ENCODE measurements at places on chromosomes 4 and X.

- DNase-seq = no peak
Measured at GRCh38 chr4:186900984-186901383, 177.3 kb upstream of the FAT1 start.

GRCh38 chr4:2141762-2142451, 82.8 kb downstream of the NAT8L start:
- DNase-seq = peak; percentile 35

- no peak for DNase-seq
Measured at GRCh38 chr4:165472943-165473676, 94.3 kb downstream of the CPE start.

DNA sequence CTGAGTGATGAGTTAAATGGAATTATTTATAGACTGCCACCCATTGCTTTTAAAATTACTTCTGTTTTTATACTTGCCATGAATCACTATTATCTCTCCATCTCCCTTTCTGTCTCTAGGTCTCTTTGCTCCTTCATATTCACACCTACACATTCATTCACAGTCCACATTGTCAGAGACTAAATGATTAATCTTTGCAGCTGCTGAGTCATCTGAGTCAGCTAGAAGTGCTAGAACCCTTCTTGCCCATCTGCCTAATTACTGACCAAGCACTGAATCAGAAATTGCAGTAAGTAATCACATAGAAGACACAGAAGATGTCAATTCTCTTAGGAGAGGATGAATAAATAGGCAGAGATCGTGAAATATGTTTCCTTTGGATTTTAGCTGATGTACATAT, 31.6 kb upstream of the RPS6KA6 start:
- no peak for DNase-seq

DNA sequence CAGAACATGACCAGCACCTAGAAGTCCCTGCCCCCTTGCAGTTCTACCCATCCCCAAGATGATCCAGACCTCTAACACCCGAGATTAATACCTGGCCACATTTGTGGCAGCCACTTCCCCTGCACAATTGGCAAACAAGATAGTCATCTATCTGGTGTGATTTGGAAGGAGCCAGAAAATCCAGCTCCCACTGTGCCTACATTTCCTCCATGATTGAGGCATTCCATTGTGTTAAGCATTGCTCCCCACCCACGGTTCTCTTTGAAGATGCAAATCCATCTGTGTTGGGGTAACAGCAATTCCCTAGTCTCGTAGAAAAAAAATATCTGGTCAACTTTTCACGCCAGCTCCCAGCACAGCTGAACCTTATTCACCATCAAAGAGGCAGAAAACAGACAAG, 405.0 kb downstream of the BCOR start:
- DNase-seq = no peak

GRCh38 chrX:47628982-47629381, 748 bp downstream of the CFP start:
- DNase-seq = peak; percentile 14

- DNase-seq = no peak
Measured at GRCh38 chrX:106725931-106726330, 570 bp upstream of the RNF128 start.

DNA sequence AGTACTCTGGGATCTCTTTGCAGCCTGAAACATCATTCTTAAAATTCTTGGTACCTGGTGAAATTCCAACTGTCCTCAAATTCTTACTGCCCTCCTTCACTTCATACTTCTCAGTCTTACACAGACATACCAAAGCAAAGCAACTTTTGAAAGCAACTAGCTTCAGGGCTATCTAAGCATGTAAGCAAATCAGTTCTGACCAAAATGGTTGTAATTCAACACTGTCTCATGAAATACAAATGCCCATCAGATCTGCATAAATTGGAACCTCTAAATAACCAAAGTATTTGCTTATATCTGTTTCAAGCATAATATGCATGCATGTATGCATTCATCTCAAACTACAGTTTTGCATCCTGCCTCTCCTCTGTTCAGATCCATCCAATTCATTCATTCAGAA, 308.1 kb upstream of the PPARGC1A start:
- DNase-seq = no peak

DNA sequence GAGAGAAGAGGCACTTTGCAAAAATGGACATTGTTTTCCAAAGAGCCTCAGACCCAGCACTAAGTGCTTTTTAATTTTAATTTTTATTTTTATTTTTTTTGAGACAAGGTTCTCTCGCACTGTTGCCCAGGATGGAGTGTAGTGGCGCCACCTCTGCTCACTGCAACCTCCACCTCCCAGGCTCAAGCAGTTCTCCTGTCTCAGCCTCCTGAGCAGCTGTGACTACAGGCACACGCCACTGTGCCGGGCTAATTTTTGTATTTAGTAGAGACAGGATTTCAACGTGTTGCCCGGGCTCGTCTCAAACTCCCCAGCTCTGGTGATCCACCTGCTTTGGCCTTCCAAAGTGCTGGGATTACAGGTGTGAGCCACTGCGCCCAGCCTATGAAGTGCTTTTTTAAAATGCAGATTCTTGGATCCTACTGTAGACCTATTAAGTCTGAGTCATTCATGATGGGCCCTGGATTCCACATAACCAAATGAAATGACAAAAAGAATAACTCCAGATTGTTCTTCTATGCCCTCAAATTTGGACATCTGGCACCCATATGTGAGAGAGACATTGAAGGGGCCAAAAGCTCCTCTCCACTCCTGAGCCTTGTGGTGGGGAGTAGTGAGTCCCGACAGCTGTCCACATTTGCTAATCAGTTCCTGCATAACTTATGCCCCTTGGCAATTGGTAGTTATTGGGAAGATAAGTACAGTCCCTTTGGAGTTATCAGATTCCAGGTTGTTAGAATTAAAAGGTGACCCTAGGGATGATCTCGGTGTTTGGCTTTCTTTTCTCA, 3.6 kb downstream of the NOCT start:
- DNase-seq = no peak

DNA sequence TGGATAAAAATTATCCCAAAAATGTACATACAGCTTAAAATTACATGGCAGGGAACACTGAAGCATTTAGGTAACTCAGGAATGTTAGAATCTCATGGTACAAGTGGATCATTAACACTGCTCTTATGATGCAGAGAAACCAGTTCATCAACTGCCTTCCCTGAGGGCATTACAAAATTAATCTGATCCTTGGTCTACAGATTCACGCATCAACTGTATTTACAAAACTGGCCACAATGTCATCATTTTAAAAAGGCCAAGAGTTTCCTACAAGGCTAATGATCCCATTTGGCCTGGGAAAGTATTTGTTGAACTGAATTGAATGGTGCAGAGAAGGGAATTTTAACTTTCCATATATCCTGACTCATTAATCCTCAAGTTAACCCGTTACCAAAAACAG, 84.6 kb downstream of the TSPAN5 start:
- no peak for DNase-seq
